Activated naive CD4-positive, alpha-beta T cell treated with anti-CD3 and anti-CD28 coated beads, Interleukin-2, amount 10 ng/mL, durations not matched to agents 7 days and 5 days (primary cell): ENCODE measurements at places on chromosomes 4 and X.

DNA sequence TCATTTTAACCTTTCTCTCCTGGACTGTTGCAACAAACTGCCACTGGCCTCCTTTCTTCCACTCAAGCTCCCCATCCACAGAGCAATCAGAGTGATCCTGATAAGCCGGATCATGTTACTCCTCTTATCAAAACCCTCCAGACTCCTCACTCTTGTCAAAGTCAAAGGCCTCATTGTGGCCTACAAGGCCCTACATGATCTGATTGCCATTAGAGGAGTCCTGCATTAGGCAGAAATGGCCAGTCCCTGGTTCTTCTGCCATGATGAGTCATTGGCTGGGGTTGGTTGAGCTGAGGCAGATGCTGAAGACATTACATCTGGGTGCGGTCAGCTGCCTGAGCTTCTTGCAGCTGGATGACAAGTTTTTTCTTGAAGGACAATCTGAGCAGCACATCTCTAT is 32.7 kb upstream of the CASK start:
- no peak for DNase-seq

- no peak for DNase-seq
Observed at GRCh38 chr4:101594588-101594987, 195.9 kb upstream of the BANK1 start.

- DNase-seq: no peak
Observed at GRCh38 chr4:95268819-95269565, 279.8 kb downstream of the UNC5C start.

GRCh38 chr4:68076194-68076593 is 53.5 kb downstream of the TMPRSS11F start:
- no peak for DNase-seq

DNA sequence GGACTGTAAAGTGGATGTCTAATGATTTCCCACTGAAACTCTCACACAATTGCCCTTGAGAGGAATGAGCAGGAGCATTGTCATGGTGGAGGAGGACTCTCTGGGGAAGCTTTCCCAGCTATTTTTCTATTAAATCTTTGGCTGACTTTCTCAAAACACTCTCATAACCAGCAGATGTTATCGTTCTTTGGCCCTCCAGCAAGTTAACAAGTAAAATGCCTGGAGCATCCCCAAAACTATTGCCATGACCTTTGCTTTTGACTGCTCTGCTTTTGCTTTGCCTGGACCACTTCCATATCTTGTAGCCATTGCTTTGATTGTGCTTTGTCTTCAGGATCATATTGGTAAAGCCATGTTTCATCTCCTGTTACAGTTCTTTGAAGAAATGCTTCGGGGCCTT is 120.2 kb upstream of the PDE5A start:
- no peak for DNase-seq

- DNase-seq: no peak
Observed at GRCh38 chr4:31947101-31947500, 1226.9 kb downstream of the PCDH7 start.

DNA sequence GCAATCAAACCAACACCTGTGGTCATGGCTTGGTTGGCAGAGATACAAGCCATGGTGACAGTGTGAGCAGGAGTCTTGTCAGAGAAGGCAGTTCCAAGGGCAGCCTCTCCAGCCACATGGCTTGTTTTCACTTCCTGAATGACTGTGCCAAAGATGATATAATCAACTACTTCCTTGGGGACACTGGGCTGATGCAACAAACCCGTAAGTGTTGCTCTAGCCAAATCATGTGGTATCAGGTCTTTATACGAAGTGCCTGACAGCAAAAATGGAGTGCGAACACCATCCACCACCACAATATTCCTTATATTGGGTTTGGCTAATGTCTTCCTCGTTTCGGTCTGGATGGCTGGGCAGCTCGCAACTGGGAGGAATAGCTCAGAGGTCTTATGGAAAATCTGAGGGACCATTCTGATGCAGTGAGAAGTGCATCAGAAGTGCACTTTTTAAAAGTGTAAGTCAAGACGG is 922.0 kb downstream of the NLGN4X start:
- DNase-seq: no peak

DNA sequence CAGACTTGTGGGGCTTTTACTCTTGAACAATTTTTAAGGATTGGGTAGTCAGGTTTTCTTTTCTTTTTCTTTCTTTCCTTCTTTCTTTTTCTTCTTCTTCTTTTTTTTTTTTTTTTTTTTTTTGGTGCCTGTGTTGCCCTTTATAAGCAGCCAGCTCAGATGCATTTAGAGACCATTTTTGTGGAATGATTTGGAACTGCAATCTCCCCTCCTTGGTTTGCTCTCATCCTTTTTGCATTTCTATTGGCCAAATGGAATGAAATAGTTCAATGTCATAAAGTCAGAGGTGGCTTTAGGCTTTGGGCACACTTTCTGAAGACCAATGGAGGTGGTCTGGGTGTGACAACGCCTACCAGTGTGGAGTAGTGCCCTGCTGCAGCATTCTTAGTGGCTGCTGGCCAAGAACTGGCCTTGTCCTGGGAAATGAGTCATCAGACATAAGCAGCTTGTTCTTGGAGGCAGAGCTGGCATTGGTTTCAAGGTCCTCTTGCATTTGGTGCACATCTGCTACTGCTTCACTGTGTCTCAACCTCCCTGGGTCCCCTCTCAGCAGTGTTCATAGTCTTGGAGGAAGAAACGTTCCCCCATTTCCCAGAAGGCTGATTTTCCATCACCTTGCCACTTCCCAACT is 84.5 kb downstream of the CT47B1 start:
- DNase-seq: no peak

DNA sequence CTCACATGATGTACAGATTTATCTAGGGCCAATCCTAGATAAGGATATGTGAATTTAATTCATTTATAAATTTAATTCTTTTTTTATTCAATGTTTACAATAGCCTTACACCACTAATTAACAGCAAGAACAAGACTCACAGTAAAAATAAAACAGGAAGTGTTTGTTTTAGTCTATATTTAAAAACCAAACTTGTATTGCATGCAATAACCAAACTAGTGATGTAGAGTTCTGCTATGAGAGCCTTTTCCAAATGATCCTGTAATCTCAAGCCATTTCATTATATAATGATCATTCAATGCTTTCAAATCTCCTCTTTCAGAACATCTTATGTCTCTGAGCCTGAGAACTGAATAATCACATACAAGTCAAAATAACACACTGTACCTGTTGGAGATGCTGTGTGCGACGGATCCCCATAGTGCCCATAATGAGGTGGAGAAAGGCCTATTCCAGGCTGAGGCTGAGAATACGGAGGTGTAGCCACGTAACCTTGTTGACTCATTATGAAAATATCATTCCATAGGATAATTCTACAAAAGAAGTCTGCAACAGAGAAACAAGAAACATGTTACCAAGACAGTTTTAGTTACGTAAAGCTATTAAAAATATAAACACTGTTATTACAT is 2.6 kb downstream of the SEC24D start:
- no peak for DNase-seq

DNA sequence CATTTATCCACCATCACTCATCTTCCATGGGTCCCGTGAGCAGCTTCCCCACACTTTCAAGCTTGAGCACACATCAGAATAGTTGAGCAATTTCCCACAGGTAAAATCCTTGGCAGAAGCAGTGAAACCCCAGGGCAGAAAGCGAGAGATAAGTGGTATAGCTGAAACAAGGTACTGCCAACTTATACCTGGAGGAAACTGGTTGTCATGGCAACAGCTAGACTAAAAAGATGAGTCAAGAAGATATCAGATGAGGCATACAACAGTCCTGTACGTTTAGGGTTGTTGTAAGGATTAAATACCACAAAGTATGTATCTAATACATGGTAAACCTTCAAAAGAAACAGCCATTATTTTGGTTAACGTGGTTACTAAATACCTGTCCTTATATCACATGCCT is 66.9 kb upstream of the PHOX2B start:
- DNase-seq: no peak

GRCh38 chrX:74458736-74459135 is 37.4 kb downstream of the SLC16A2 start:
- no peak for DNase-seq

DNA sequence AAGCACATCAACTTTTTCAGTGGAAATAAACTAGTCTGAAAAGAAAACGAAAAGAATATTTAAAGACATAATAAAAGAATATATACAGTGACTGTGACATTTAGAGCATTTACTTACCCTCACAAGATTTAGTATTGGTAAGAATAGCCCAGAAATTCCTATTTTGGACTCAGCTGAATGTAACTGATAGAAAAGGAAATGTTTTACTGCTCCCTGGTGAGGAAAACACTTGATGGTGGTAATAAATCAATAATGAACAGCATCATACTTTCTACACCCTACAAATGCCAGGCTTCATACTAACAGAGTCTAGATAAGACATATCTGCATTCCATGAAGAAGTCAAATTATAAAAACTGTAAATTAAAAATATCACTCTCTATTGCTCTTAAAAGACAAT is 753.5 kb upstream of the PCDH10 start:
- no peak for DNase-seq

DNA sequence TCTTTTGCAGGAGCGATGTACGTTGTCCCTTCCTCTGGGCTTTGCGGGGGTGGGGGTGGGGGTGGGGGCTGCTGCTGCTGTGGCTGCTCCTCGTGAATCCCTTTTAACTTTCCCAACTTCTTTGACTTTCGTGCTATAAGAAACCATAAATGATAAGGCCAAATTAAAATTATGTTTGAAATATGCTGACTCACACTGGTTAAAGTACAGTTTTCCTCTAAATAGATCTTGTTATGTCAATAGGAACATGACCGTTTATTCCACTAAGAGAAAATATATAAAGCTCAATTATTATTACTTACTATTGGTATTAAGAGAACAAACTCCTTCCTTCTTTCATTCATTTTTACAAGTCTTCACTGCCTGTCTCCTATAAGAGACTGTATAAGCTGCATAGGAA is 287.4 kb downstream of the NR3C2 start:
- no peak for DNase-seq

DNA sequence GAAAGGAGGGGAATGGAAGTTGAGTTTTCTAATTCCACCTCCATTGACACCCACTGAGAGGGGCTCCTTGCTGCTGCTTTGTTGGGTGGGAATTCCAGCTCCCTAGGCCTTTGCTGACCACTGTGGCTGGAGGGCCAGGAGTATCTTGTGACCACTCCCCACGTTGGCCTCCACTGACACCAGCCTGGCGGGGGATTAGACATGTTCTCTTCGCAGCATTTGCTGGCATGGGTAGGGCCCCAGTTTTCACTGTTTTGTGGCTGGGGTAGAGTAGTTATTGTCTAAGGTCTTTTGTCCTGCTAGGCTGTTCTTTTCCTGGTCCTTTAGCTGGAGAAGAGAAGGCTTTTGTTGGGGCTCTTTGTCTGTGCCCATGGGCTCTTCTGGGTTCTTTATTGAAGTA is 116.7 kb downstream of the CDKL5 start:
- no peak for DNase-seq

DNA sequence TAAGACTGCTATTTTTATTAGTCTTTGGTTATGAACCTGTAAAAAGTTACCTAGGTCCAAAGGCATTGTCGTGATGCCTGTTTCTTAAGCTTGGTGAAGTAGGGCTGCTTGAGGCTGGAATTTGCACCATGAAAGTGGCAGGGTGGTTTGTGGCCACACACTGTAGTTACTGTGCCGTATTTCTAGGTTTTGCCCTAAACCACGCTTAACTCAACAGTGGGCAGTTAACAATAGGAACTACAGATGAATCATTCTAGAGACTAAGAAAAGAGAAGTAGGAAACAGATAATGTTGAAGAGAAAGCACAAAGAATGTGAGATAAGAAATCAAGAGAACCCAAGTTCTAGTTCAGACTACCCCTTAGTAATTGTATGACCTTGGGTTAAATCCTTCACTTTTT is 11.5 kb downstream of the ETNPPL start:
- no peak for DNase-seq

DNA sequence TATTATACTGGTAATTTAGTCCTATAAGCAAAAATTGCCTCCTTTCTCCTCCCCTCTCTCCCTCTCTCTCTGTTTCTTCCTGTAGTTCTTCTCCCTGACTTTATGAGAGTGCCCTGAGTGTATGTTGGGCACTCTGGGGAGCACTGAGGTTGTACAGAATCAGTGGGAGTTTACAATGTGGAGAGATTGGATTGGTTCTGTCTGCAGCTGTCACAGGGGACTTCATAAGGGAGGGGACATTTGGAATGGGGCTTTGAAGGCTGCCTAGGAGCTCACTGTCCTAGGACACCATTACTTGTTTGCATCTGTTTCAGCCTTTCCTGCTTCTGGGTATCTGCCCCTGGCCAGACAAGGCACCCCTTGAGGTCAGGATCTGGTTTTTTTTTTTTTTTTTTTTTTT is 22.9 kb downstream of the SH3TC1 start:
- no peak for DNase-seq

DNA sequence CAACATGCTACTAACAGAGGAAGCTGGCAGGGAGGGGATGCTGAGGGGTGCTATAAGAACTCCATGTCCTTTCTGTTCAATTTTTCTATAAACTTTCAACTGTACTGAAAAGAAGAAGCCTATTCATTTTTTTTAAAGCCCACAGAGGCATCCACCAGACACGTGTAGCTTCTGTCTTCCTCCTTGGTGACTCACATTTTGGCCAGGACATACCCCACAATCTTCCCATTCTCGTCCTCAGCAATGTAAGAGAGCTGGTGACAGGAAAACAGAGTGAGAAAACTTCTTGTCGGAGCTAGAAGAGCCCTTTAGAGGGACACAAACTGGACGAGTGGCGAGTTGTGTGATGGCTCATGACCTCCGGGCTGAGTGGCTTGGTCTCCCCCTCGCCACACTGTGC is 1.1 kb downstream of the NAA10 start:
- DNase-seq: no peak

DNA sequence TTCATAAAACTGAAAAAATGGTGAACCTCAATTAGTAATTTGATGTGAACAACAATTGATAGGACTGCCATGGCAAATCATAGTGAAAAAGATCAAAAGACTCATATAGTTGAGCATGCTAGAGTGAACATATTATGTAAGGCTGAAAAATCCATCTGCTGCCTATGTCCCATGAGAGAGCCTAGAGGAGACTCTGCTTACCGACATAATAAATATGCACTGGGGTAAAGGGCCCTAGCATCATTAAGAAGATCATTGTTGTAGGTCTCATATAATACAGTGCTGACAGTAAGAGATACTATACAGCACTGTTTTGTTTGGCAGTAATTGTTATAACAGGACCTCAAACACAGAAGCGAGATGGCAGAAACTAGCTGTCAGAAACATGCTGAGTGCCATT is 229.0 kb downstream of the PABPC4L start:
- no peak for DNase-seq

- DNase-seq: no peak
Observed at GRCh38 chrX:101602077-101602476, 15.7 kb downstream of the ARMCX6 start.
